ENCODE measurements at places on chromosomes 11 and 22.

DNA sequence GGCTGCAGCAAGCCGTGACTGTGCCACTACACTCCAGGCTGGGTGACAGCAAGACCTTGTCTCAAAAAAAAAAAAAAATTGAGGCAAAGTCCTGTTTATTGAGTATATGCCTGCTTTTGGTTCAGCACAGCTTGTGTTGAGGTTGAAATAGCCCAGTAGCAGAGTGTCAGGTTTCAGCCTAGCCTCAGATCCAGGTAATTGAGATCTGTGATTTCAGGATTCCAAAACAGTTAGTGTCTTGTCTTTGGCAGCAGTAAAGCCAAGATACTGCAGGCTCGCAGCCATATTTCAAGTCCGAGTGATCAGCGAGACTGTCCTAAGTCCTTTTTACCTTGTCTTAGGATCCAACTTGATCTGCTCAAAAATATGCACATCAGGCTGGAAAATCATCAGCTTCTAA, 27.0 kb downstream of the CUL5 start:
- no peak for DNase-seq

GRCh38 chr22:36239150-36239400, 252 bp downstream of the APOL2 start:
- peak; percentile 36 for DNase-seq

- DNase-seq, result no peak
Observed at GRCh38 chr22:22245935-22246525, 1.4 kb downstream of the VPREB1 start.

DNA sequence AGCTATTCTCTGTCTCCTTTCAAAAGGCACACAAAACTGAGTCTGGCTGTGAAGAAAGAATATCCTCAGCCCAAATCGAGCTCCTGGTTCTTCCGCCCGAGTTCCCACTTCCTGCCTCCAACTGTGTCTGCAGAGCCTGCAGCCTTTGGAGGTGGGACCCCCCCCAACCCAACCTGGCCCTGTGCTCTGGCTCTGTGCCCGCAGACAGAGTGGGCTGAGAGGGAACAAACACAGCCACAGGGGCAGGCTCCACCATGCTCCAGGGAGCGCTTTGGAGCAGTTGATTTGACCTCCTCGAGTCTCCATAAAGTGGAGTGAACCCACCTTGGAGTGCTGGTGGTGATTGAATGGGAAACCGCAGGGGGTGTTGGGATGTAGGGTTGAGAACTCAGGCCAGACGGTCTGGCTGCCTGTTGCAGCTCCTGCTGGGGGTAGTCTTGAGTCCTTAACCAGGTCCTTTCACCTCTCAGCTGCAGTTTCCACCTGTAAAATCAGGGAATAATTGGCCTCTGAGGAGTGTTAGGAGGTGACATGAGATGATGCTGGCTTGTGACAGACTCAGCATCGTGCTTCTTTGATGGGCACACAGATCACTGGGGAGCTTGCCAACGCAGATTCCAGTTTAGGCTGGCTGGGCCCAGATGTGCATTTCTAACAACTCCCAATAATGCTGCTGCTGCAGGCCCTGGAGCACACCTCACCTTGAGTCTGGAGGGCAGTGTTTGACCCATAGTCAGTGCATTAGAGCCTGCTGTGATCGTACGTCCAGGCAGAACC, 11.4 kb downstream of the DAGLA start:
- no peak for DNase-seq

GRCh38 chr11:78023426-78023825, 350 bp upstream of the KCTD14 start:
- no peak for DNase-seq

DNA sequence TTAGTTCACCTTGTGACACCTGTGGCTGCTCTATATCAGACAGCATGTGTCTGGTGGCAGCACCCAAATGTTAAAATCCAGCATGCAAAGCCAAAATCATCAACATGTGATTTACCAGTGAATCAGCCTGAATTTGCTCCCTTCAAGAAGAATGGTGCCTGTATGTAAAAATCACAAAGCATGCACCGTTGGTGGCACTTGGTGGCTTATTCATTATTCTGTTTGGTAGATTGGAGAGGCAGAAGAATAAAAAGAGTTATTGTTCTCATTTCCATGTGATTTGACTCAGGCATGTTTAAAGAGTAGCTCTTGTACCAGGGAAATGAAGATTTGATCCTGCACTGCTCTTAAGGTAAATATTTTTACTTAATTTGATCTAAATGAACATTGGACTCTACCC, 143.9 kb upstream of the MPPED2 start:
- DNase-seq, result no peak

DNA sequence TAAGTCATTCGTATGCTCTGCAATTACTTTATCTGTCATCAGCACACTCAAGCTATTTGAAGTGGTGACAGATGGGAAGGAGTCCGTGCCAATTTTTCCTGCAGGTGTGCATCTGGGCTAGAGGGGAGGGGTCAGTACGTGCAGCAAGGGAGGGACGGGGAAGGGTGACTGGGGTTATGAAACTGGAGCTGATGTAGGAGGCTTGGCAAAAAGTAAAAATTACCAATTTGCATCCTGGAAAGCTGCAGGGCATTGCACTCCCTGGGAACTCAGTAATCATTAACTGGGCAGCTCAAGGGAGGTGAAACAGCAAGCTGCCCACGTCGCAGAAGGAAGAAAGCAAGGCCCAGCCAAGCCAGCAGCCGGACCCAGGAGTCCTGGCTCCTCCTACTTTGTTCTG, 87.1 kb upstream of the TMEM45B start:
- DNase-seq, result no peak

GRCh38 chr11:119754199-119754598, 25.2 kb upstream of the NECTIN1 start:
- DNase-seq, result peak; percentile 37

GRCh38 chr11:99505316-99505715, 484.6 kb downstream of the CNTN5 start:
- peak; percentile 95 for DNase-seq

DNA sequence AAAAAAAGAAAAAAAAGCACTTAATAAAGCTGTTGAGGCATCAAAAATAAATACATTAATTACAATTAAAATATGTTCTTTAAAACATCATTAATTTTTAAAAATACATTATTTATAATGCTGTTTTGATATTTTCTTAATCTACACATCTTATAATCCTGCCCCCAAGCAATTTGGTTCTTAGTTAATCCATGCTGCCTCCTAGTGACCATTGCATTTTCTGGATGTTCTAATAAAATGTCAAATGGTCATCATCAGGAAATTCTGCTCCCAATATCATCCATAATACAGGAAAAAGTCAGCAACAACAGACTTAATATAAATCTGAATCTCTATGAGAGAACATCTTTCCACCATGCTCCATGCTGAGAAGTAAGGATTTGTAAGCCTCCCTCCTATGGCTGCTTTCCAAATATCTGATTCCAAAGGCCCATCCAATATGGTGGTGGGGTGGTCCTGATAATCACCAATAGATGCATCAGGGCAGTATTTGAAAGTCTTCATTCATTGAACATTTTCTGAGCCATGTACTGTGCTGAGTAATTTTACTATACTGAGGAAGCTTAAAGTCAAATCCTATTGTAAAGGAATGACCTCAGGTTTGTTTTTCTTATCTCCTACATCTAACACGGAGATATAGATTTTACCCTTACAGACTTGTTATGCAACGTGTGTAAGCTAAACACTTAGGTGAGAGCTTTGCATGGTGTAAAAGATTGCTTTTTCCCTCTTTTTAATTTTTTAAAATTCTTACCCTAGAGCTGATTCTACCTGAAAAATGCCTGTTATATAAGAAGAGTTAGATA, 124.7 kb upstream of the BMAL1 start:
- DNase-seq, result peak; percentile 30

GRCh38 chr11:17703951-17704350, 15.4 kb upstream of the MYOD1 start:
- DNase-seq, result peak; percentile 64

DNA sequence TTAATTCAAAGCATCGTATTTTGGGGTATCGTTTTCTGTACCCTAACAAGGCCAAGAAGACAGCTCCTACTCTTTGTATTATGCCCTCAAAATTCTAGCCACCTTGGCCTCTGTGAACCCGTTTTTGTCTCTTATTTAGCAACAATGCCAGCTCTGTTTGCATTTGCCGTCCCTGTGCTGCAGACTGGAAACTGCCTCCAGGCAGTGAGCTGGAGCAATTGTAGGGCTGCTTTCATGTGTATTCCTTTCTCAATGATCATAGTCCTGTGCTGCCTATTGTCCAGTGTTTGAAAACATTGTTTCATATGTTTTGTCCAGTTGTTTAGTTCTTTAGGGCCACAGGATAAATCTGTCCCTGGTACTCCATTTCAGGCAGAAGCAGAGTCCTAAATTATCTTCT, 19.9 kb upstream of the BACE1-AS start:
- DNase-seq, result no peak

DNA sequence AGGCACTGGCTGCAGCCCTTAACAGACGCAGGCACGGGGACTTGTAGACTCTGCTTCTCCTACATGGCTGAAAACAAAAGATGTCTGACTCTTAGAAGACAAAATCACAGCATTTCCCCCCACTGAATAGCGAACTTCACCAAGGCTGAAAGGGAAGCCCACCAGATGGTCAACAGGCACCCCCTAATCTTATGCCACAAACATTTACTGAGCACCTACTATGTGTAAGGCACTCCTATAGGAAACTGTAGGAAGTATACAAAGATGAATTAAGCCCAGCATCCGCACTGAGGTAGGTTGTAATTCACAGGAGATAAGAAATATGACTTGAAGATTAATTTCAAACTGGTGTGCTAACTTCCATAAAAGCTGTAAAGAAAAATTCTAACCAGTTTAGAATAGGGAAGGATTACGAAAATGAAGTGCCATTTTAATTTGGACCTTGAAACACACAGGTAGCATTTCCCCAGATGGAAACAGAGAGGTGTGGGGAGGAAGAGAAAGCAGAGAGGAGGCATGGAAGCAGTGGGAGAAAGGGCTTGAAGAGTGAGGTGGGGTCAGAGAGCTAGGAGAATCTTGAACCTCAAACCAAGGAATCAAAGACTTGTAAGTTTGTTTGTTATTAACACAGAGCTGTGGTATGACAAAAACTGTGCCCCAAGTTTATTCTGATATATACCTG, 38.1 kb downstream of the NUMA1 start:
- no peak for DNase-seq

DNA sequence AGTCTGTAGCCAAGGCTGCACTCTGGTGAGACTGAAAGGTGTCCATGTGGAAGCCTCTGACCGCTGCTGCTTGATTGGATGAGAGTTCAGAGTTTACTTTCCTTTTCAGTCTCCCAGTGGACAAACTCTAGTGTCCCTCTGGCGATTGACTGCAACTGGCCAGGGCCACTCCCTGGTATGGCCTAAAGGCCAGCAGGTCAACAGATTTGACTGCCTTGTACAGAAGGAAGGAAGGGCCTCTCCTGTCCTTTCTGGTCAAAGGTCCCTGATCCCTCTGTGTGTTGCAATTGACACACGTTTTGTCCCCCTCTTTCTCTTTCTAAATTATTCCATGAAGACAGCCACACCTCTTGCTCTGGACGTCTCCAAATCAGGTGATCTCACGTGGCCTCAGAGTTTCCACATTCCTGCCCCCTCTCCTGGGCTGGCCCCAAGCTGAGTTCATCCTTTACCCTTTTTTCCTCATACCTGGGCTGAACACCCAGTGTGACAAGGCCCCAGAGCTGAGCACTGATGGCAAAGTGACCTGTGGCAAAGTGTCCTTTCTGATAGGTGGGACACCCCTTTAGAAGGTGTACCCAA, 18.7 kb upstream of the FBLN1 start:
- DNase-seq, result no peak

DNA sequence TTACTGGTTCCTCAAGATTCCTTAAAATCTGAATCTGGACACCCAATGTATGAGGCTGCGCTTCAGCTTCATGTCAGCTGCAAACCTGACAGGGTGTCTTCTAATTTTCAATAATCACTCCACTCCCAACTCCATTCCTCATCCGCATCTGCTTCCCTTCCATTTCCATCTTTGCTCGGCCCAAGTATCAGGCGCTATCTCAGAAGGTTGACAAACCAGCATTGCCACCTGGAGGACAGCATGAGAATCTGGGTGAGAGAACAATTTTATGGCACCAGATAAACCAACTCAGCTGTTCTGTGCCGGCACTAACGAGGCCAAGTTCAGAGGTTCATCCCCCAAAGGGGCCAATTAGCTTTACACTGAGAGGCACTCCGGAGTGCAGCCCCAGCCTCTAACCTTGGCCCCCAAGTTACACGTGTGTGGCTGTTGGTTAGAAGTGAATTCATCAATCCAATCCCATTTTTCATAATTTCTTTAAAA, 79.1 kb upstream of the LMO2 start:
- DNase-seq, result peak; percentile 59

- DNase-seq, result peak; percentile 91
Observed at GRCh38 chr22:41052661-41053490, 39.5 kb upstream of the EP300 start.

- DNase-seq, result peak; percentile 53
Observed at GRCh38 chr11:74318241-74318932, 6.9 kb upstream of the P4HA3 start.

DNA sequence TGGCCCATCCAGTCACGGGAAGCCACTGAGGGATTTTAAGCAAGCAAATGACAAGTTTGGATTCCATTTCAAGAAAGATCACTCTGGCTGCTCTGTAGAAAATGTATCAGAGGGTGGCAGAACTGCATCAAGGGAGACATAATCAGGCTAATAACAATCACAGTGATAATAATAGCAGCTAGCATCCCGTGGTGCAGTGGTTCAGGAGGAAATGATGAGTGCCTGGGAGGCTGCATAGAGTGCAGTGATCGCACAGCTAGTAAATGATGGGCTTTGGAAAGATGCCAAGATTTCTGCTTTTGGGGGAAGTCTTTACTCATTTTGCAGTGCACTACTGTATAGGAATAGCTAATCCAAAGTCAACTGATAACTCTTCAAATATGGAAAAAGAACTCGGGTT, 35.8 kb downstream of the TNRC6B start:
- no peak for DNase-seq

- peak; percentile 50 for DNase-seq
Observed at GRCh38 chr11:72573072-72573854, 101.0 kb downstream of the PDE2A start.

GRCh38 chr22:32389685-32390084, 22.4 kb downstream of the RTCB start:
- peak; percentile 32 for DNase-seq

- DNase-seq, result peak; percentile 27
Observed at GRCh38 chr11:61588728-61589191, 7.9 kb upstream of the SYT7 start.

- DNase-seq, result peak; percentile 27
Observed at GRCh38 chr11:127994736-127995135, 592.6 kb downstream of the ETS1 start.

- DNase-seq, result peak; percentile 57
Observed at GRCh38 chr11:47914743-47915142, 65.6 kb upstream of the PTPRJ start.

DNA sequence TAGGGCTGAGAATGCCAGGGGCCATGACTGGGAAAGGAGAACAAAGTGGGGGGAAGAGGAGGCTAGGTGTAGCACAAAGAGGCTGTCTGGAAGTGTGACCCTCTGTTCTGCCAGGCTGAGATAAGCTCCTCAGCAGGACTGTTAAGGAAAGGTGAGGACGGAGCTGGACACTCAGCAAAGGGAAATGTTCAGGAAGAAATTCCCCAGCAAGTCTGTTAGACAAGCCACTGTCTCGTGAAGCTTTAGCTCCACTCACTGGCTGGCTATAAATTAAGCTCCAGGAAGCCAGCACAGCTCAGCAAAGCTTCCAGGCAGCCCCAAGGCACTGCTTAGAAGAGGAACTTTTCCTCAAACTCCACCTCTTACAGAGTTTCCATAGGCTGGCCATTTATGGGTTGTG, 181.2 kb upstream of the API5 start:
- no peak for DNase-seq

- peak; percentile 32 for DNase-seq
Observed at GRCh38 chr22:41862530-41863266, 29.8 kb downstream of the SREBF2 start.

- no peak for DNase-seq
Observed at GRCh38 chr11:103871923-103872551, 164.4 kb upstream of the DDI1 start.
